ENCODE measurements at places on chromosomes 1 and 21.
A peak's percentile ranks its signal among the peaks of the same experiment; 100 is the strongest.

GRCh38 chr1:67674260-67675011 lies 10.6 kb upstream of the GADD45A start:
- DNase-seq, result no peak

- DNase-seq, result peak; percentile 90
Observed at GRCh38 chr1:209672705-209673630, 2.2 kb upstream of the G0S2 start.

- DNase-seq, result peak; percentile 61
Observed at GRCh38 chr1:239386453-239387303, at the start of gene CHRM3. Gene CHRM3 (plus strand): TSS chr1:239386568. CDS start chr1:239907452, 520,884 bp downstream.

DNA sequence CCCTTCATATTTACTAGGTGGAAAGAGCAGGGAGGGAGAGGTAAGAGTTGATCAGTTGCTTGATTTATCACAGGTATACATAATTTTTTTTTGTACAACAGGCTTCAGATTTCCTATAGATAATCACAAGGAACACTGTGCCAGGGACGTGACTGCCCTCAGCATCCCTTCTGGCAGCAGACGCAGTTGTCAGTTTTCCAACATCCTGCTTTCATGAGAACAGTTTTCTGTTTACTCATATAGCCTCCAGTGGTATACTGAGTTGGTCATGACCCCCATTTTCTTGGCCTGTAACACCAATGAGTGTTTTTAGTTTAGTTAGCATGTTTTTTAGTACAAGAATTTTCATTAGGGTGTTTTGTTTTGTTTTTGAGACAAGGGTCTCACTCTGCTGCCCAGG lies 37.9 kb upstream of the PTPRF start:
- peak; percentile 39 for DNase-seq

DNA sequence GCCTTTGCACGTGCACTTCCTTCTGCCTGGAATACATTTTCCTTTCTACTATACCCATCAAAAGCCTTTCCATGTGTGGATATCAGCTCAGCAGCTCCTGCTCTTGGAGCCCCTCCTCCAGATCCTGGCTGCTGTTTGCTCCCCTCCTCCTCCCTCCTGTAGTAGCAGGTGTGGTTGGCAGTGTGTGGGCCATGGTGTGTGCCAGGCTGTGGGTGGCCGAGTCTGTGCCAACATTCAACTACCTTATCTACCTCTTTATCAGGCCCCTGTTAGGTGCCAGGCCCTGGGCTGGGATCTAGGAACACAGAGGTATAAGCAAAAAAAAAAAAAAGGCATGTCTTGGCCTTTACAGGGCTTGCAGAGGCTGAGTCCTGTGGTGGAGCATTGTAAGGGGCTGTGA lies 180.6 kb upstream of the JUN start:
- no peak for DNase-seq

DNA sequence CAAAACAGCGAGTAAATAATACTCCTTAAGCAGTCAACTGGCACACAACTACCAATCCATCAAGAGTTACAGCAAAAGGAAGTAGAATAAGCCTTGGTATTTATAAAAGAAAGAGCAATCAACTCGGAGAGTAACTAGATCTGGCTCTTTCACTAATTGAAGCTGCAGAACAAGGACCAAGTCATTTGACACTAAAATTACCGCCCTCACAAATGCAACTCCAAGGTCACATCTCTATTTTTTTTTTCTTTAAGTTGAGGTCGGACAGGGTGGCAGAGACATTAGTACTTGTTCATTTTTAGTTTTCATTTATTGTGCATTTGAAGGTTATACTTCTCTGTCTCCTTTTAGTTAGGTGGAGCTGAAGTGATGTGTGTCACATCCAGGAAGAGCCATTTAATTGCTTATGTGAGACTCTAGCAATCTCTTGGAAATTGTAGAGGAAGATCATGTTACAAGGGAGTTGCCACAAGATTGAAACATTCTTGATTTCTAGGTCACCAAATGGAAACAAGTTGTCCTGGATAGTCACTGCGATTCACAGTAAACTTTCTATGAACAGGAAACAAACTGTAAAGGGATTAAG lies 138.1 kb upstream of the ADAMTS5 start:
- DNase-seq, result peak; percentile 14

GRCh38 chr1:10471411-10472219 lies 714 bp downstream of the DFFA start:
- DNase-seq, result no peak

- no peak for DNase-seq
Observed at GRCh38 chr1:91993256-91993655, 36.5 kb upstream of the EPHX4 start.

DNA sequence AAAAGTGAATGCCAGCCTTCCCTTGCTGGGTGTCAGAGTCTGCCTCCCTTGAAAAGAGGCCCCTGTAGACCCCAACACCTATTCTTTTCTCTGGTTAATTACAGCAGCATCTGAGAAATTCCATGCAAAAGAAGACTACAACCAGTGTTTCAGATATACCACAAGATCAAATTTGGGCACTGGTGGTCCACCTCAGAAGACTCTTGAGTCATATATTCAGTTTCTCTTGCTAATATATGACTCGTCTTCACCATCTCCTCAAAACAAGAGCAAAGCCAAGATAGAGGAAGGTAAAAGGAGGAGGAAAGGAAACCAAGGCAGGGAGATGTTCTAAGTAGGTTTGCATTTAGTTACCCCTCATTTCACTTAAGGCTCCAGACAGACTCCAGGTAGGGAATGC lies 259.9 kb downstream of the ZNF648 start:
- no peak for DNase-seq

DNA sequence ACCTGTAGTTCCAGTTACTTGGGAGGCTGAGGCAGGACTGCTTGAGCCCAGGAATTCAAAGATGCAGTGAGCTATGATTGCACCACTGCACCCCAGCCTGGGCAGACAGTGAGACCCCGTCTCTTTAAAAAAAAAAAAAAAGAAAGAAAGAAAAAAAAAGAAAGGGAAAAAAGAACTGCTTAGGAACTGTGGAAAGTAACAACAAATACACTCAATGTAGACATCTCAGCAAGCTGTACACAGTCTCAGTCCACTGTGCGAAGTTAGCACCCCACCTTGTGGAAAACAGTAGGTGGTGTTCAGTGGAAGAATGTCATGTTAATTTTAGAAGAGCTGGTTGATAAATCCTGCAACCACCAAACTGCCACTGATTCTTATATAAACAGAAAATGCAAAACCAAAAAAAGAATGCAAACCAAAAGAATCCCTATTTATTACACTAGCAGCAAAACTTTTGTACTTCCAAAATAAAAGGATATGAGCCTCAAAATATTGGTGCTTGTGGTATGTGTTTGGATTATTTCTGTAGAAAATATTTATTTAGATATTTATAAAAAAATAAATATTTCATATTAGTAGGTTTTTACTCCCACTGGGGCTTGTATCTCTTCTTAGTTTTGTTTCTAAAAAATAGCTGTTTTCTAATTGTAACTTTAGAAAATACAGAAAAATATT lies 31.1 kb downstream of the ALG14 start:
- peak; percentile 67 for DNase-seq

DNA sequence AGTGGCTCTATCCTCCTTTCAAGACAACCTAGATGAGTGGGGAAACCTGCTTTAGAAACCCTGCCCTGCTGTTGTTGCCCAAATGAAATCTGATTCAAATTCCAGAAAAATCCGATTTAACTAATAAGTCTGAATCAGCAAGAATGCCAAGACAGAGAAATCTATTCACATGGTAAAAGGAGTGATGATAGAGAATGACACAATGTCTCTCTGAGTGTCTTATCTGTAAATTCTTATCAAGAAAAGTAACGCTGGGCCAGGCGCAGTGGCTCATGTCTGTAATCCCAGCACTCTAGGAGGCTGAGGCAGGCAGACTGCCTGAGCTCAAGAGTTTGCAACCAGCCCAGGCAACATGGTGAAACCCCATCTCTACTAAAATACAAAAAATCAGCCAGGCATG lies 13.7 kb upstream of the GUCA2A start:
- no peak for DNase-seq

DNA sequence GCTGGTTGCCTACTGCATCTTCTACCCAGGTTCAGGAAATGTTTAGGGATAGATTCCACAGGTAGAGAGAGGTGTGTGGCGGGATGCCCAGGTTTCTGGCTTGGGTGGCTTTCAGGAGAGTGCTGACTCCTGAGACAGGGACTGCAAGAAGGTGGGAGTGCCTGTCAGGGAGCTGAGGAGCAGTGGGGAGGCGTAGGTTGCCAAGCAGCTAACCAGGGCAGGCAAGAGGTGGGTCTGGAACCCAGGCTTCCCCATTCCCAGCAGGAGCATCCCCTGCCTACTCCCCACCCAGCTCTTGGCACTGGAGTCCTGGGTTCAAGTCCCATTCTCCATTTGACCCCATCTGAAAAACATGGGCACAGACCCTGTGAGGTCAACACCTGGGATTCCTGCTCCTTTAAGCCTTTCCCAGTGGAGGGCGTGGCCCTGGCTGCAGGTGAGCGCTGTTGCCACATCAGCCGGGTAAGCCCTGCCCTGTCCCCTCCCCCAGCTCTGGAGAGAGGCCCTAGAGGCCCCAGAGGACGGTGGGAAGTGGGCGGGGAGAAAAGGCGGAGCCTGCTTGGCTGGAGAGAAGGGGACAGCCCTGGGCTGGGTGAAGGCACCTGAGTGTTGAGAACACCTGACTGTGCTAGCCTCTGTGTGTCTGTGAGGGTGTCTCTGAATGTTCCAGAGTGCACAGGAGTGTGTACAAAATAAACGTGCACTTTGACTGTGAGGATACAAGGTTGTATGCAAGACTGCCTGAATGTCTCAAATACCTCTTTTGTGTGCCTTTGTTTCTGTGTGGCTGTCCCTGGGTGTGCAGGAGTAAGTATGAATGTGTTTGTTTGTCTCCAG lies 14.0 kb upstream of the SYNC start:
- DNase-seq, result peak; percentile 94

DNA sequence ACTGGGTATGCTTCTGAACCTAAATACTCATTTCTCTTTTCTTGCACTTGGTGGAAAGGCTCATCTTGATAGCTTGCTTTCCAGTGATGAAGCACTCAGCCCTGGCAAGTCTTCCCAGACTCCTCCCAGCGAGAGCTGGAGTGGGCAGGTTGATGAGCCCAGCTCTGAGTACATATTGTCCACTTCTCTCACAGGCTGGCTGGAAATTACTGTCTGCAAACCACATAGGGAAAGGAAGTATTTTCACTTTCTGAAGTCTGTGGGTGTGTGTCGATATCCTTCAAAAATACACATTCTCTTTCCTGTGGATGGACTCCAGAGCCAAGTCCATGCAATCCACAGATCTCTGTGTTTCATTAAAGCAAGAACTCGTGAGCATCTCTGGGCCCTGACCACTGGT lies 38.7 kb upstream of the CNTN2 start:
- DNase-seq, result no peak

GRCh38 chr1:184118046-184118445 lies 66.5 kb downstream of the TSEN15 start:
- peak; percentile 98 for DNase-seq

Measured in mammary epithelial cell (primary cell).